ENCODE measurements at places on chromosomes 2 and 18. TPM values are rescaled to one million over a fixed set of nuclear protein-coding genes. Genes with fewer than 3 reads are reported as not detected.

DNA sequence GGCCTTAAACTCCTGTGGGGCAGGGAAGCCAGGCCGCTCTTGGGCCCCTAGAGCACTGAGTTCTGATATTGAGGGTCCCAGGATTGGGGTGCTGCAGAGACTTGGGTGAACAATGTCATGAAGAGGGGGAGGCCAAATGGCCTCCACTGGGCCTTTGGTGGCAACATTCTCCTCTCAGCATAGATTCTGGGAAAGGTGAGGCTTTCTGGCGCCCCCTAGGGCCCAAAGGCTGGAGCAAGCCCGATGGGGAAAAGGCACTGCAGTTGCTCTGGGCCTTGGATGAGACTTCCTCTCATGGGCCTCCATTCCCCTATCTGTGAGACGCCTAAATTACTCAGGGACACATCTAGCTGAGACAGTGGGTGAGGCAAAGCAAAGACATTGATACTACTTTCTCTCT, 84.8 kb downstream of the ACAA2 start:
- DNase-seq = no peak

DNA sequence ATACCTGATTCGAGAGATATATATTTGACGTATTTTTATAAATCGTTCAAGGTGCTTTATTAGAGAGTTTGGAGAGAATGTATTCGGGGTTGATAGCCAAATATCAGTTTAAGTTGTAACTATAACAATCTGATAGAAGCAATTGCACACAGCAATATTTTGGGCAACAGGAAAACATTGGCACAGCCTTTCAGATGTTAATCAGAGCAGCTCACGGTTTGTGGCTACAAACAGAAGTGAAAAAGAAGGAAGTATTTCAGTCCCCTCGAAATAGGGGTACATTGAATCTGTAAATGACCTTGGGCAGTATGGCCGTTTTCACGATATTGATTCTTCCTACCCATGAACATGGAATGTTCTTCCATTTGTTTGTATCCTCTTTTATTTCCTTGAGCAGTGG, 20.6 kb downstream of the SERPINB10 start:
- DNase-seq = no peak

- no peak for DNase-seq
Observed at GRCh38 chr2:45373534-45373933, 237.5 kb downstream of the SRBD1 start.

DNA sequence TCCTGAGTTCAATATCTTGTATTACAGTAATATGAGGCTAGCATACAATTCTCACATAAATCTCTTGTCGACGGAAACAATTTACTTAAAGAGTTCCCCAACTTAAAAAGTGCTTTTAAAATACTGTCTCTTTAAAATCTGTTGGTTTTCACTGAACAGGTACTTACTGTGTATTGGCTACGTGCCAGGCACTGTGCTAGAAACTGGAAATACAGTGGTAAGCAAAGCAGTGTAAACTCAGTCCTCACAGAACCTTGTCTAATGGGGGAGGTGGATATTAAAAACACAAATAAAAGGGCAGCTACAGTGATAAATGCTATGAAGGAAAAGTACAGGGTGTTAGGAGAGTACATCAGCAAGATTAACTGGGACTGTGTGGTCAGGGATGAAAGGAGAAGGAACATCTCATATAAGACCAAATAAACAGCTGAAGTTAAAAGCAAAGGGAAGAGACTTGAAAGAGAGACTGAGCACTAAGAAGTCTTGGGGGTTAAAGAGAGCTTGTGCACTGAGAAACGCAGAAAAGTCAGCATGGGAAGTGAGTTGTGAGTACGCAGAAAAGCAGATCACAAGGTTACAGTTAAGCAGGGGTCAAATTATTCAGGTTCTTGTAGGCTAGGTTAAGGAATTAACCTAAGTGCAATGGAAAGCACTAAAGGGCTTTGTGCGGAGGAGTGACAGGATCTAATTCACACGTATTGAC, 52.5 kb downstream of the USP40 start:
- no peak for DNase-seq

- no peak for DNase-seq
Observed at GRCh38 chr2:155350783-155351580, 652.5 kb downstream of the KCNJ3 start.

DNA sequence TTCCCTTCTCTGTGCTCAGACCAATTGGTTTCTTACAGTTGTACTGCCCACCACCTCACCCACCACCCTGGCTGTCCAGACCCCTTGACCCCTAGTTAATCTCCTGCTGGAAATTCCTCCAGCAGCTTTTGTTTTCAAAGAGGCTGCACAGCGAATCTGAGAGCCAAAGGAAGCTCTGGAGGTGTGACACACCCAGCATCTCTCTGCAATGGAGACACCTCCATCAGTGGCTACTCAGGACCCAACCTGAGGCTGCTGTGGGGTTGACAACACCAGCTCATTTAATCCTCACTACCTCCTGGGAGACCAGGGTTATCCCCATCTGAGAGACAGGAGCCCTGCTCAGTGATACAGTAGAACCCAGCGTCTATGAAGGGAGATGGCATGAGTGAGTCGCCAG, 86.4 kb downstream of the BIN1 start:
- DNase-seq = no peak

DNA sequence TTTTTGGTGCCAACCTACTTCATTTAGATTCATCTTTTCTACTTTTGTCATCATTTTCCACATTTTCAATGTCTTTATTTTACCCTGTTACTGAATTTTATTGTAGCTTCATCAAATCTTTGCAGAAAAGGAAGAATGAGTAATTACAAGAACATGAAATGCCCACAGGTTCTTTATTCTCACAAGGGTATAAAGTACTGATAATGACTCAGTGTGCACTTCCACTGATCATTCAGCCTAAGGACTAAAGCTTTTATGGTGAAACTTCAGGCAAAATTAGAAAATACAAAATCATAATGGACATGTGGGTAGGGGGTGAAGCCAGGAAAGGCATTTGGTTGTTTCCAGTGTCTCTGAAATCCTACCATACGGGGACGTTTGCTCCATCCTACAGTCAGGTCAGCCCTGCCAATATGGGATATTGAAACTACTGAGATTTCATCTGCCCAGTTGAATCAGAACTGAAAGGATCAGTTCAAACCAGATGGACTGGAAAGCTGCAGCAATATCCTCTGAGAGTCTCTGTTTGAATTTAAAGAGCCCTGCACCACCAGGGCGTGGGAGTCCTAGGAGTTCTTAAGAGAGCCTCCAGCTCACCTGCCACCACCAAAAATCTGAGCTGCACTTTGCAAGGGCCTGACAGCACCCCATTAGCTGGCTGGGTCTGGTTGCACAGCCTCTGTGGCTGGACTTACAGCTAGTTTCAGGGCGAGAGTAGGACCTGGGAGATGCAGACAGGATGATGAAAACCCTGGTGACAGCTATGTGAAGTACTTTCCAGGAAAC, 390.4 kb downstream of the CMPK2 start:
- DNase-seq = no peak

PARD3B gene
- 2.7 TPM for total RNA-seq

ABI2 gene
- total RNA-seq = 43.4 TPM

FBXO36 gene
- 1.9 TPM for total RNA-seq

All from hematopoietic multipotent progenitor cell (in vitro differentiated cells).